Uterine smooth muscle cell (primary cell): ENCODE measurements at places on chromosomes 2 and 18. TPM values are rescaled to one million over a fixed set of nuclear protein-coding genes. Genes with fewer than 3 reads are reported as not detected.

Gene ORMDL1
- total RNA-seq = 53.7 and 61.6 TPM in 2 replicates

Gene GNLY
- total RNA-seq = under 0.01 TPM in 1 of 2 replicates, not detected in the other

Gene ITGA4
- total RNA-seq = 83.0 and 103 TPM in 2 replicates

Gene NGEF
- 1.2 and 13.7 TPM in 2 replicates for total RNA-seq

Gene SLC4A3
- total RNA-seq = 4.3 and 9.5 TPM in 2 replicates

Gene KCNG2
- total RNA-seq = not detected in 2 replicates

Gene TTN
- total RNA-seq = 1.7 and 3.9 TPM in 2 replicates

Gene FABP1
- total RNA-seq = not detected in 2 replicates

Gene SIX3
- total RNA-seq = under 0.01 TPM in 1 of 2 replicates, not detected in the other

Gene LRRTM4
- total RNA-seq = not detected in 2 replicates

Gene GREB1L
- 4.2 and 5.0 TPM in 2 replicates for total RNA-seq

Gene BOLL
- total RNA-seq = not detected in 2 replicates

Gene TBC1D8
- total RNA-seq = 8.4 and 10.3 TPM in 2 replicates

Gene REG1A
- total RNA-seq = not detected in 2 replicates

Gene MLPH
- total RNA-seq = 29.1 and 110 TPM in 2 replicates

Gene FBXO41
- total RNA-seq = 2.1 and 3.4 TPM in 2 replicates

Gene VAMP5
- total RNA-seq = 26.0 and 27.1 TPM in 2 replicates

Gene DAW1
- not detected in 2 replicates for total RNA-seq

Gene ACTR2
- total RNA-seq = 138 and 162 TPM in 2 replicates

Gene SERPINB11
- not detected in 2 replicates for total RNA-seq

Gene RAX
- total RNA-seq = not detected in 2 replicates

Gene DNPEP
- total RNA-seq = 80.4 and 85.0 TPM in 2 replicates

Gene RAD51AP2
- total RNA-seq = 0.11 TPM in 1 of 2 replicates, not detected in the other

Gene USP37
- 10.1 and 11.6 TPM in 2 replicates for total RNA-seq

Gene IRS1
- 21.6 and 22.7 TPM in 2 replicates for total RNA-seq

Gene C2orf68
- 14.1 and 16.2 TPM in 2 replicates for total RNA-seq

Gene TSPYL6
- total RNA-seq = not detected in 2 replicates

Gene FKBP1B
- 6.6 and 10.9 TPM in 2 replicates for total RNA-seq

Gene TPO
- under 0.01 TPM in 1 of 2 replicates, not detected in the other for total RNA-seq

Gene WNT6
- not detected in 2 replicates for total RNA-seq

Gene TCF7L1
- total RNA-seq = 2.3 and 3.2 TPM in 2 replicates

Gene EPB41L3
- total RNA-seq = 8.7 and 16.6 TPM in 2 replicates

Gene MEP1B
- not detected in 2 replicates for total RNA-seq

Gene RTTN
- total RNA-seq = 18.0 and 37.2 TPM in 2 replicates

Gene LRRTM1
- 0.25 and 0.44 TPM in 2 replicates for total RNA-seq

Gene RBM43
- total RNA-seq = 4.8 and 6.7 TPM in 2 replicates

Gene CSRNP3
- total RNA-seq = 1.8 and 1.9 TPM in 2 replicates

Gene ATG4B
- total RNA-seq = 54.0 and 78.8 TPM in 2 replicates

Gene KCNIP3
- 4.2 and 4.9 TPM in 2 replicates for total RNA-seq

Gene KLHL30
- 0.62 TPM in 1 of 2 replicates, not detected in the other for total RNA-seq

Gene LAMA3
- total RNA-seq = 5.1 and 30.5 TPM in 2 replicates

Gene CD302
- total RNA-seq = 4.1 and 7.1 TPM in 2 replicates
